ENCODE measurements at places on chromosomes 4 and X.

- DNase-seq, result no peak
Measured at GRCh38 chr4:119284876-119285780, 36.8 kb downstream of the FABP2 start.

DNA sequence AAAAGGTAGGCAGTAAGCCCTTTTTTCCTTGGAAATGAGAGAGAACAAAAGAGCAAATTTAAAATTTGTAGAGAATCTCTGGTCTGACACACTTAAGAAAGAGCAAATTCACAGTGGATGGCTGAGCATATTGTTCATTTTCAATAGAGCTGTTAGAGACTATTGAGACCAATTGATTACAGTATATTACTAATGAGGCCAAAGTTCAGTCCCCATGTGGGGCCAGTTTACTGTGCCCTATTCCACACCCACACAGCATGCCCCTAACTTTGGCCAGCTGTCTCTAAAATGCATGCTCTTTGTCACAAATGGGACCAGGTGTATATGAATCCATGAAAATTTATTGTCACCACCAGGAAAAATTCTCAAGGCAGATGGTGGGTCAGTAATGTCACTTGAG lies 470.5 kb downstream of the PCDH7 start:
- DNase-seq, result no peak

GRCh38 chr4:13580036-13580435 lies 35.7 kb upstream of the NKX3-2 start:
- DNase-seq, result no peak

DNA sequence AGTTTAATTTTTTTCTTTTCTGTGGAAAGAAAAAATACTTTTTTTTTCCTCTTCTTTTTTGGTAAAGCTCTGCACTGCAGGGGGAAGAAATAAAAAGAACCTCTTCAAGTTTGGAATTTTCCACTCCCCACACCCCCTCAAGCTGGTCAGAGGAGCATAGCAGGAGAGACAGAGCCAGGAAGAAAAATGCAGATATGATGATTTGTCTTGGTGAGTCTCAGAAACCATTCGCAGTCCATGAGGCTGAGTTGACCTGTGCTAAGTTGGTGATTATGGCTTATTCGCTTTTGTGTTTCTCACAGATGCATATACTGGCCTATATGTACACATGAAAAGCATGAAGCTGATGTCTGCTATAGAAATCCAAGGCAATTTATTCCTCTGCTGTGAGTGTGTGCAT lies 205.9 kb downstream of the LDB2 start:
- no peak for DNase-seq

- no peak for DNase-seq
Measured at GRCh38 chr4:79682161-79682560, 274.1 kb upstream of the GK2 start.

DNA sequence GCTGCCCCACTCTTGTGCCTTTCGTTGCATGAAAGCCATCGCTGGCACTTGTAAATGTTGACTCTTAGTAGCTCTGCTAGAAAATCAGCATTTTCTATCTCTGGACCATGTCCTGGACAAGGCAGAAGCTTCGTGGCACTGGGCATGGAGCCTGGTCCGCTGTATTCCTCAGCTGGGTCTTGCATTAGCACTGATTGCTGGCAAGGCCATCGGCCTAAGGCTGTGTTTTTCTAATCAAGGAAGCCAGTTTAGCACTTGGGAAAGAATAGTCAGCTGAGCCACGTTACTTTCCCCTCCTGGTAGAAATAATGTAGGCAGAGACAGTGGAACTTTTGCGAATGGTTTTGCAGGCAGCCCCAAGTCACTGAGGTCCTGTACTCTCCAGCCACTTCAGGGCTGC lies 180.2 kb upstream of the EOLA2 start:
- DNase-seq, result no peak

GRCh38 chrX:10769696-10770619 lies 149.6 kb upstream of the MID1 start:
- DNase-seq, result no peak

GRCh38 chr4:102493794-102494193 lies 7.4 kb upstream of the NFKB1 start:
- DNase-seq, result no peak

DNA sequence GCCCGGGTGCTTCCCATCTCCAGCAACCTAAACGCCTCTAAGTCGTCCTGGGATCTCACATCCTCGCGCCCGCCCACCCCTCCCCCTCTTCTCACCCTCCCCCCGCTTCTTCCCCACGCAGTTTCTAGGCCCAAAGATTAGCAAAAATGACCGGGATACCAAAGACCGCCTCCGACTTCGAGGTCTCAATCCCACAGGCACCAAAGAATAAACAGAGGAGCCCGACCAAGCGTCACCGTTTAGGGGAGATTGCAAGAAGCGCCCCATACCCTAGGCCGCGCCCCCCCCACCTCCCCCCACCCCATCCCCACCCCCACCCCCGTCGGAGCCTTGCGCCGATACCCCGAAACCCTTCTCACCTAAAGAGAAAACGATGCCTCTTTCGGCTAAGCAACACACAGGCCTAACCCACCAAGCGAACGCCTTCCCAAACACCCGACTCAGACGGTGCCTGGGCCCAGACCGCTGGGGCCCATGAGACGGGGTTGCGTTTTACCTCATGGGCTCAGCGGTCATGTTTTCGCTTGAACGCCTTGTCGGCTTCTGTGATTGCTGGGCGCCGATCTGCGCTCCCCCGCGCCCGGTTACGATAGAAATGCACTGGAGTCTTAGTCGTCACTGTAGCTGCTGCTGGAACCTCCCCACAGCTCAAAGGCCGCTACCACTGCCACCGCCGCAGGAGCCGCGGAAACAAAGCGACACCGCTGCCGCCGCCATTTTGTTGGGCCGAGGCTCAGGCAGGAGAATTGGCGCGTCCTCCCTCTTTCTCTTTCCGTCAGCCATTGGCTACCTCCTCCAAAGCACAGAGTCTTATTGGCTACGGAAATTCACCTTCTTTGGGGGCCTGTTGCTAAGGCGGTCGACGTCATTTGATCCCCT lies at the start of gene ATRX:
ATRX (minus strand) TSS at position 731 of the 879 bp plus-strand sequence; CDS start at position 516, 215 bp downstream.
- DNase-seq, result peak; percentile 70

DNA sequence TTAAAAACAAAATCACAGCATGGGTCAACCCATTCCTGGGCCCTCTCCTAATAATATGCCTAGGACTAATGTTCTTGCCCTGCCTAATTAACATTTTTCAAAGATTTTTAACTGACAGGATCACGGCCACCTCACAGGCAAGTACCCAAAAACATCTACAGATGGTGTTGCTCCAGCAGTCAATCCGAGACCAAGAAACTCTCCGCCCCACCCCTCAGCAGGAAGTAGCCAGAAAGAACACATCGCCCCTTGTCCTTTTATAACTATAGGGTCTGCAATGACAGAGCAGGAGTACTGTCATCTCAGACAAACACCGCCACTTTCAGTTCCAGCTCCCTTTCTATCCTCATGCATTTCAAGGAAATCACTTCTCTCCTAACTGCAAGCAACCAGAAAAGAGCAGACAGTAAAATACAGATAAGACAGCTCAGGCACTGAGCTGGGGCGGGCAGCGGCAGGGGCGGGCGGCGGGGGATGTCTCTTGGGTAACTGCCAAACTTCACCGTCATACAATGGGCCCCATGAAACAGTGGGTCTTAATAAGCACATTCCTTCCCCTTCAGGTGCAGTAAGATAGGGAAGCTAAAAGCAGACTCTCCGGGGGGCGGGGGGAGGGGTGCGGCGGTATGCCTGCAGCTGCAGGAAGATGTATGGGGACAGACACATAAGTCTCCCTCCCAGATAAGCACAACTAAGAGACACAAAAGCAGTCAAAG lies 67.4 kb downstream of the ZNF182 start:
- DNase-seq, result no peak

DNA sequence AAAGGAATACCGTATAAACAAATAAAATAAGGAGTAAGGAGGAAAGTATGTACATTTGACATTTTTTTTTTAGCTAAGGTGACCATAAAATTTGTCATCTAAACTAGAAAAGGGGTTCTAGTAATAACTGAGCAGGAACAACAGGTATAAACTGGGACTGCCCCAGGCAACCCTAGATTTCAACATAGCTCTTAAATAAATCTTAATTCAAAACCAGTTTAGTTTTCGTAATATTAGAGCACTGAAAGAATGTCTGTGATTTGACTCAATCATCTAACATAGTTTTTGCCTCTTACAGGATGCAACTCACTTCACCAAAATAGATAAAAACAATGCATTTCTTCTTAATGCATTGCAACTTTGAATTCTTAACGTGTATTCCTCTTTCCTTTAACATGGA lies 257.7 kb downstream of the ADAMTS3 start:
- DNase-seq, result no peak

GRCh38 chr4:61318431-61318830 lies 118.3 kb downstream of the ADGRL3 start:
- no peak for DNase-seq
